ENCODE measurements at places on chromosomes 5 and 9. TPM values are rescaled to one million over a fixed set of nuclear protein-coding genes. Genes with fewer than 3 reads are reported as not detected.

Gene MOB3B
- 0.39 TPM for total RNA-seq

Gene KCNMB1
- not detected for total RNA-seq

Gene PCDHB1
- not detected for total RNA-seq

Gene ANKRD18B
- 2.4 TPM for total RNA-seq

Gene GPR151
- not detected for total RNA-seq

Gene SLC4A9
- 0.10 TPM for total RNA-seq

Gene SPATA31C1
- total RNA-seq: not detected

Gene PCDHB5
- total RNA-seq: not detected

Gene C8G
- total RNA-seq: 4.2 TPM

Gene OTULINL
- 26.6 TPM for total RNA-seq

Gene PCDHB15
- not detected for total RNA-seq

Gene ORM1
- total RNA-seq: not detected

Gene PTGS1
- total RNA-seq: 0.27 TPM

Gene ADGRV1
- 0.05 TPM for total RNA-seq

Gene ABL1
- total RNA-seq: 35.1 TPM

Gene MCTP1
- 0.10 TPM for total RNA-seq

Gene PTGR1
- 1.1 TPM for total RNA-seq

Gene HSD17B3
- total RNA-seq: not detected

Gene NSG2
- total RNA-seq: not detected

Gene IQGAP2
- total RNA-seq: 92.8 TPM

Gene IFNK
- not detected for total RNA-seq

Gene RANBP17
- total RNA-seq: not detected

Gene HCN1
- not detected for total RNA-seq

Gene IL7R
- 332 TPM for total RNA-seq

Gene CEMIP2
- 64.7 TPM for total RNA-seq

Gene AQP7
- 0.27 TPM for total RNA-seq

Gene GPX8
- not detected for total RNA-seq

Gene C9orf50
- total RNA-seq: not detected

Gene SLC6A19
- not detected for total RNA-seq

Gene OR5C1
- not detected for total RNA-seq

Gene PCDHGB1
- total RNA-seq: 0.17 TPM

Gene FAT2
- total RNA-seq: not detected

Gene PAIP2
- 94.8 TPM for total RNA-seq

Gene DBH
- not detected for total RNA-seq

Gene COL23A1
- not detected for total RNA-seq

Gene CCDC152
- total RNA-seq: 3.4 TPM

Gene ACOT12
- not detected for total RNA-seq

Gene FAM193B
- total RNA-seq: 87.8 TPM

Gene MRPL41
- total RNA-seq: 45.8 TPM

Gene FCN2
- total RNA-seq: not detected

Gene LCN1
- total RNA-seq: not detected

Gene WWC1
- total RNA-seq: not detected

Gene FBP1
- not detected for total RNA-seq

Gene PCDHB12
- not detected for total RNA-seq

Gene ATP6V1G1
- total RNA-seq: 92.5 TPM

Gene PRR7
- 3.0 TPM for total RNA-seq

Gene CCDC171
- 1.1 TPM for total RNA-seq

Gene MARCOL
- not detected for total RNA-seq

Gene PLAC8L1
- total RNA-seq: 0.96 TPM

Gene AGXT2
- not detected for total RNA-seq

Gene LRRC19
- total RNA-seq: not detected

Gene FOXE1
- not detected for total RNA-seq

Gene DDX4
- total RNA-seq: 0.83 TPM

Gene TAF11L5
- total RNA-seq: not detected
